ENCODE measurements at places on chromosomes 12 and 14.
A peak's percentile ranks its signal among the peaks of the same experiment; 100 is the strongest.

- DNase-seq, result no peak
These were observed 91.4 kb downstream of the CHGA start for GRCh38 chr14:93014058-93015023.

DNA sequence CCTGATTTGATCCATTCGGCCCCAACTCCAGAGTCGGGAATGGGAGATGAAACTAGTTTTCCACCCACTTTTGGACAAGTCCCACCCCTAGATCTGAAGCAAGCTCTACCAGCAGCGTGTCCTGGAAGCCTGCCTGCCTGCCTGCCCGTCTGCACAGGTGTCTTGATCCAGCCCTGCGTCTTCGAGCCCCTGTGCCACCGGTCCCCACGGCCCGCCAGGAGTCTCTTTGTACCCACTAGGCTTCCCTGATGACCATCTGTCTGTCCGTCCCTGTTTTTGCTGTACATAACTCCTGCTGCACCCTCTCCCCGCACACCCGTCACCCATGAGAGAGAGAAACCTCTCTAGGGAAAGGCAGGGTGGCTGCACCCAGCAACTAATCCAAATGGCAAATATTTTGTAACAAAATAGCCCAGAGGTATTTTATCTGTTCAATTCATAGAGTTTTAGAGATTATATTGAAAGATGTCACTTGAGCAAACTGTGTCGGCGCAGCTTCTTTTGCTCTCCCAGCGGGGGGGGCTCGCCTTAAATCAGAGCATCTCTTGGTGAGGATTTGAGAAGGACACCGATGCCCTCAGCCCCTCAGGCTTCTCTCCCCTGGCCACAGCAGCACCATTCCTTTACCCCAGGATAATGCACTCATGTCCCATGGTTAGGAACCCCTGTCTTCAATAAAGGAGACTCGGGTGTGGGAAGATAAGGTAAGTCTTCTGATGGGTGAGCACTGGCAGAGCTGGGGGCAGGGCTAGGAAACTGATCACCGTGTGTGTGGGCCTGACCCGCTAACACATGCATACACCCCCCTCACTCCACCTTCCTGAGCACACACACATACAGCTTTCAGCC is 35.8 kb downstream of the SLC6A12 start:
- DNase-seq, result no peak

DNA sequence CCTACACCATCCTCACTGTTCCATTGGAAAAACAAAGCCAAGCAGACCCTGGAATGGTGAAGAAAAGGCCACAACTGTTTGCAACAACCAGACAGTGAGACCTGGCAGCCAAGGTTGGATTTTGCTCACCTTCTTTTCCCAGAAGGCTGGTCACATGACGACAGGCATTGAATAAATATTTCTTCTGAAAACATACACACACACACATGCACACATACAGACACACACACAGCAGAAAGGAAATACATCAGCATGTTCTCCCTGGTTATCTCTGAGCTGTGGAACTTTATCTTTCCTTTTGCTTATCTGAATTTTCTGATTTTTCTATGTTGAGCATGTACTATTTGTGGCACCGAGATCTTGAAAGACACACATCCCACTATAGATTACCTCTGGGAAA is 38.0 kb upstream of the CCDC60 start:
- no peak for DNase-seq

DNA sequence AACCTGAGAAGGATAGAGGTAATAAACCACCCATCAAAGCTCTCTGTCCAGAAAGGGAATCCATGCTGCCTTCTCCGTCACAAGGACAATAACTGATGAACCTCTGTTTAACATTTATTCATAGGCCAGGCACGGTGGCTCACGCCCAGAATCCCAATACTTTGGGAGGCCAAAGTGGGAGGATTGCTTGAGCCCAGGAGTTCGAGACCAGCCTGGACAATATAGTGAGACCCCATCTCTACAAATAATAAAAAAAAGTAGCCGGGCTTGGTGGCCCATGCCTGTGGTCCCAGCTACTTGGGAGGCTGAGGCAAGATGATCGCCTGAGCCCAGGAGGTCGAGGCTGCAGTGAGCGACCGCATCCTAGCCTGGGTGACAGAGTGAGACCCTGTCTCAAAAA is 7.1 kb upstream of the FOS start:
- no peak for DNase-seq

GRCh38 chr12:88235183-88235833 is 93.2 kb downstream of the TMTC3 start:
- DNase-seq, result no peak

DNA sequence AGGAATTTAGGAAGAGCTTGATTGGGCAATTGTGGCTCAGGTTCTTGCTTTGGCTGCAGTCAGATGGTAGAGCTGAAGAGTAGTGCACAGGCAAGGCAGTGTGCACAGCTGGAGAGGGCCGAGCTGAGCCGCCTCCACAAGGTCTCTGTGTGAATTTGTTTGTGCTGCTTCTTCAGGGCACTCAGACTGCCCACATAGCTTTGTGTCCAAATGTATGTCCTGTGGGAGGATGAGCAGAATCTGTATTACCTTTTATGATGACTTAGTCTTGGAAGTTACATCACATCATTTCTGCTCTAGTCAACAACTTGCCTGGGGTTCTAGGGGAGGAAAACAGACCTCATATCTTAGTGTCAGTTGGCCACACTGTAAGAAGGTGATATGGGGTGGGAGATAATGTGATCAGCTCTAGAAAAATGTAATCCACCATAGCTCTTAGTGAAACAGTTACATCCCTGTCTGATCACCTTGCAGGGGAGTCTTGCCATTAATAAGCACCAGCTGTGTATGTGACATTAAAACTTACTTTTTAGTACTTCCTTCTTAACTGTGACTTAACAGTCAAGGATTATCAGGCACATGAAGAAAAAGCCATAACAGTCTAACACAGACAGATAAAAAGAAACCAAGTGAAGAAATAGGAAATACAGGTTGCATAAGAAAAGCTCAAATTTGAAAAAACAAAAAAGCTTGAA is 53.4 kb downstream of the RCOR1 start:
- DNase-seq, result no peak

- DNase-seq, result no peak
These were observed 89.3 kb downstream of the IRF2BPL start for GRCh38 chr14:76939015-76939742.

- no peak for DNase-seq
These were observed 41.7 kb downstream of the TRIM9 start for GRCh38 chr14:51053157-51053556.

DNA sequence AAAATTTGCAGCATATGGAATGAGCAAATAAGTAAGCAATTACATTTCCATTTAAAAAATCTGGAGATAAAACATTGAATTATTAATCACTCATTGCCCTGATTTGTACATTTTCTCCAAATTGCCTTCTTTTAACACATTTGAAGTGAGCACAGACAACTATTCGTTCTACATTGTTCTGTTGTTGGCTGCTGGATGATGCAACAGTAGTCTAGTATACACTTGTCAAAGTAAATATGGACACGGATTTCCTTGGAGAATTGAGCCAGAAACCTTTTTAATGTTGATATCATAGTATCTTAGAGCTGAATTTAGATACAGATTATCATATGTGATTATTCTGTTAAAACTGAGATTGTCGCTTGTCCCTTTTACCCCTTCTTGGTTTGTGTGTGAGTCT is 188.2 kb downstream of the FUT8 start:
- DNase-seq, result no peak

DNA sequence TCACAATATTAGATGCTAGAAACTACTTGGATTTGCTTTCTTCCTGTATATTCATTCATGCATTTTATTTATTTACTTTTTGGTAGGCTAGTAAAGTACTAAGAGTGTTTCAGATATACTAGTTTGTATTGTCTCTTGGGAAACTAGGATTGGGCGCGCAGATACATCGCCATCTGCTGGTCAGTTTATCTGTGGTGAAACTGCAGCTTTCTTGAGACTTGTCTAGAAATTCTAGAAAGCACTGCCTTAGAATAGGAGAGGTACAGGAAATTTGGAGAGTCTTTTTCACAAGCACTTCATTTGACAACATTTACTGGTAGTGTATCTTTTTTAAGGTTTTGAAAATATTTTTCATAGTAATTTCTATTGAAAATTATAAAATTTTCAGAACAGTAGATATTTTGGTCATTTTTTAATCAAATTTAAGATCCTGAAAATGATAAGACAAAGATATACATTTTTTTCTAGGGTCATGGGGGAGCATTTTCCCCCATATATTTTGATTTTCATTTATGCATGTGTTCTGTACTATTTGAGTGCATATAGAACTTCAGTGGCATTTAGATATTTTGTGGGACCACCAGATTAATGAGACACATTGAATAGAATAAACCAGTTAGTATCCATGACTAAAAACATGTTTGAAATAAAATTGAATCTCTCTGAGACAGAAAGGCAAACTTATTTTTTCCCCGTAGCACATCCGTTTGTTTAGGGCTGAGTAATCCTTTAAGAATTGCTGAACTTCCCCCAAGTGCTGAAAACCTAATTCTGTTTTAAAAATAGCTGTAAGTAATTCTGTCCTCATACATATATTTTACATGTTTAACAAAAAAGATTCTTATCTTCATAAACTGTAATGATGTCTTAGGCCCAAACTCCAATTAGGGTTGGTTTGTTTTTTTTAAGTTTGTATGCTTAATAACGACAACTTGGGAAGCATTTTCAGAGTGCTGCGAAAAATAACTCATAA is 44.5 kb downstream of the SLC38A6 start:
- peak; percentile 82 for DNase-seq

GRCh38 chr14:66509874-66510273 is 1.9 kb downstream of the GPHN start:
- no peak for DNase-seq

Measured in fibroblast of skin of right quadriceps (primary cell).